Left ventricle myocardium superior (tissue), 1 donor: ENCODE measurements at places on chromosomes 4 and X. TPM values are rescaled to one million over a fixed set of nuclear protein-coding genes. Genes with fewer than 3 reads are reported as not detected.

DNA sequence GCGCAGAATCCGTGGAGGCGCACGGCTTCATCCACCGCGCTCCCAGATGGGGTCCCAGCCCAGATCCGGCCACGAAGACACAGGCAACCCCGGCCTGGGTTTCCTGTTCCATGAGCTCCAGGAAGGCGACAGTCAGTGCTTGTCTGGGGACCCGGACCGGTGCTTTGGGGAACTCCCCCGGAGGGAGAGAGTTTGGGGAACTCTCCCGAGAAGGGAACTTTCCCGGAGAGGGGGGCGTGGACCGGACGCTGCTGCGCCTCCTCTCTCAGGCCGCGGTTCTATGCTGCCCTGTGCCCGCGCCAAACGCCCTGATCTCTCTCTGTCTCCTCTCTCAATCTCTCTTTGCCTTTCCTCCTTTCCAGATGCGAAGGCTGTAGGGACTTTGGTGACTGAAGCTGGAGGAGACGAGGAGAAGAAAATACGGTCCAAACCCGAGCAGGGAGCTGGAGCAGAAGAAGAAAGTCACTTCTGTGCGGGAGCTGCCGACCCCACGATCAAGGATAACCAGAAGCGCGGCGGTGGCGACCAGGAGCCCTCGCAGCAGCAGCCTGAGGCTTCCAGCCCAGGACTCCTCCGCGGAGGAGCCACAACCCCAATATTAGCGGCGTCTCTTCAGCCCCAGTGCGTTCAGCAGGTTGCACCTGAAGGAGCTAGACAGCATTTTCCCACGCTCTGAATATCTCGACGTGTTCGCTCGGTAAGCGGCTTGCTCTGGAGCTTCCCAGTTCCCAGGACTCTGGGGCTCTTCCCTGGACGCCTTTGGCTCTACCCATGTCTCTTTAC, 47.6 kb upstream of the NKAP start:
- DNase-seq: no peak

GRCh38 chrX:22559506-22559905, 286.8 kb downstream of the CBLL2 start:
- DNase-seq: no peak

Gene ANOS1
- 5.8 TPM for total RNA-seq

Gene TBX22
- not detected for total RNA-seq

- DNase-seq: no peak
These were observed 34.3 kb downstream of the FGFRL1 start for GRCh38 chr4:1045595-1046201.

DNA sequence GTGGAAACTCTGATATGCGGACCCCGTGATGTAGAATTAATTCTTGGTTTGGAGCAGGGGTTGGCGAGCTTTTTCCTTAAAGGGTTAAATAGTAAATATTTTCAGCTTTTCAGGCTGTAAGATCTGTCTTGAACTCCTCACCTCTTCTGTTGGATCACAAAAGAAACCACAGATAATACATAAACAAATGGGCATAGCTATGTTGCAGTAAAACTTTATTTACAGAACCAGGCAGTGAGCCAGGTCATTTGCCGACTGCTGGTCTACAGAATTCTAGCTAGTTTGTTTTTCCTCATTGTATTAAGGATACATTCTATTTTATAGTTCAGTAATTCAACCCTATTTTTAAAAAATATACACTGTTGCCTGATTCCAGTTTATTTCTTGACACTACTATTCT, 116.6 kb downstream of the PAPSS1 start:
- DNase-seq: no peak

DNA sequence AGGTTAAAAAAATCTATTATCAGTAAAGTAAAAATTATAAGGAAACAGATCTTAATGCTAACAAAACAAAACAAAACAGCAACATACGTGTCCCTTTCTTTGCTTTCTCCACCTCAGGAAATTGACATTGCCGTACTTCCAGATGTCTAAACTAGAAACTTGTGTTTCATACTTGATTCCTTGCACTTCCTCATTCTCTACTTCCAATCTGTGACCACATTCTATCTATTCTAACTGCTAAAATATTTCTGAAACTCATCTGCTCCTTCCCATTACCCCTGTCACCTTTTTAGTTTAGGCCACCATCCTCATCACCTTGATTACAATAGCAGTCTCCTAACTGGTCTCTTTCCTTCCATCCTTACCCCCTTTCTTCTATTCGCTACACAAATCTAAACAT, 22.5 kb upstream of the RPA4 start:
- DNase-seq: no peak

GRCh38 chrX:9995855-9996339, 28.7 kb downstream of the CLDN34 start:
- DNase-seq: peak; percentile 89

- DNase-seq: no peak
These were observed 51.5 kb downstream of the SLC9A7 start for GRCh38 chrX:46707274-46707965.

Gene ATP10D
- total RNA-seq: 7.7 TPM

- DNase-seq: no peak
These were observed 29.4 kb downstream of the WDR13 start for GRCh38 chrX:48626401-48627298.

DNA sequence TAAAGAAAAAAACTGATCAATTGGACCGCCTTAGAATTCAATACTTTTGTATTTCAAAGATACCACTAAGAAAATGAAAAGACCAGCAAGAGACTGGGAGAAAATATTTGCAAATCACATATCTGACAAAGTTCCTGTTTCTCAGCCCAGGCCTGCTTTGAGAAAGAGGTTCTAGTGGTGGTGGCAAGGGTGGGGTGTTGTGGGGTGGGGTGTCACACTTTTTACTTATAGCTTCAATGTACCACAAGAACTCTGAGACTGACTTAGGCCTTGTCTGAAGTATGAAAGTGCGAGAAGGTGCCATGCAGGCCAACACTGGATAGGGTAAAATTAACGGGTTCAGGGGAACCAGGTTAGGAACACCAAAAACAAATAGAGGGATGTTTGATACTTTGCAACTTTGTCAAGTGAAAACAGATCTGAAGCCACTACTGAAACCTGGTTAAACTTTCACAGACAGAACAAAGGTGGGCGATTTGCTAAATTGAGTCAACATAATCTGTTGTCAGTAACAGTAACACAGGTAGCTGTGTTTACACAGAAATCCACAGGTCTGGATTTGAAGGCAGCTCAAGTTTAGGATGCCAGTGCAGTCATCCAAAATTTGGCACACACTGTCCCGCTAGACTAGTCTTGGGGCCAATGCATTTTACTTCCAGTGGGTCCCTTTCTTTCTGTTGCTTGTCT, 88.8 kb downstream of the DGKK start:
- DNase-seq: no peak

GRCh38 chrX:119684916-119685224, 8.1 kb downstream of the SEPTIN6 start:
- DNase-seq: no peak

GRCh38 chrX:55119271-55119670, 30.5 kb downstream of the PAGE2 start:
- DNase-seq: no peak

Gene HSPA4L
- 10.9 TPM for total RNA-seq

Gene MAGEB2
- not detected for total RNA-seq

GRCh38 chr4:65167719-65168118, 502.6 kb downstream of the EPHA5 start:
- DNase-seq: no peak

DNA sequence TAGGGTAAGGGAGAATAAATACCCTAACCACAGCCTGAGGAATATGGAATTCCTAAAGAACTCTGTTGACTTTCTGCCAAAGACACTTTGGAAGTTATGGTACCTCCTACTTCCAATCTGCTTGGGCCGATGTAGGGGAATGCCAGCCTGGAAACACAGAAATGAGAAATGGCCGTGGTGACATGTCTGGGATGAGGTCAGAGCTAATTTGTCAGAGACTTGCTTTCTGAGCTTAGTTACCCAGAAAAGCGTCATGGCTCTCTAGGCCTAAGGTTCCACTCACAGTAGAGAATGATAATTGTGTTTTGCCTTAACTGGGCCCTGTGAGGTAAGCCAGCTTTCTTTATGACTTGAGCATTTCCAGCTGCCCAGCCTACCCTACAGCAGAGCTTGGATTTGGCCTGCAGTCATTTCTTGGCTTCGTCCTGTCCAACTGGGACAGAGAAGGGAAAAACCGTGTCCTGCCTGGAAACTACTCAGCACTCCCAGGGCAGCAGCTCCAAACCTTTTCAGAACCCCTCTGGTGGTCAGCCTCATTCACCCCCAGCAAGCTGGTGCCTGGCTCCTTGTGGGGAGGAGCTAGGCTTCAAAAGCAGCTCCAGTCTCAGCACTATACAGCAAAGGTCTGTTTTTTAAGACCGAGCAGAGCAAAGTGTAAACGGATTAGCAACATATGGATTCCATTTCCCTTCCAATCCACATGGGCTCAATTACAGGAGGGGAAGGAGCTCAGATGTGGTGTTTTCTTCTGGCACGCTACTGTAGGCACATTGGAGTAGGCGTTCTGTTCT, 92.3 kb downstream of the RLIM start:
- DNase-seq: no peak

DNA sequence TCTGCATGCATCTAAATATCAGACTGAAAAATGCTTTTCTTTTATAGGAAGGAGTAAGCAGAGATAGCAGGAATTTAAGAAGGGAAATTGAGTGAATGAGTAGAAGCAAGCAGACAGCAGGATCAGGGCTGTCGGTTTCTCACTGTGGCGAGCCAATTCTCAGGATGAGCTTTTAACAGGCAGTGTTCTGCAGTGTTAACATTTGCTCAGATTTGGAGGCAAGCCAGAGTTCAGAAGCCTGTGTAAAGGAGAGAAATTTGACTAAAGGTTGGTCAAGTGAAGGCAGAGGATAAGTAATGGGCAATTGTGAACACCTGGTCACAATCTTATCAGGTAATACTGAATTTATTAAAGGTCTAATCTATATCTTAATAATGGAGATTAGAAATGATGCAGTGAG, 133.3 kb upstream of the MAGEB16 start:
- no peak for DNase-seq

- DNase-seq: no peak
These were observed 80.0 kb downstream of the ARSJ start for GRCh38 chr4:113899271-113900070.

Gene XKRX
- not detected for total RNA-seq

DNA sequence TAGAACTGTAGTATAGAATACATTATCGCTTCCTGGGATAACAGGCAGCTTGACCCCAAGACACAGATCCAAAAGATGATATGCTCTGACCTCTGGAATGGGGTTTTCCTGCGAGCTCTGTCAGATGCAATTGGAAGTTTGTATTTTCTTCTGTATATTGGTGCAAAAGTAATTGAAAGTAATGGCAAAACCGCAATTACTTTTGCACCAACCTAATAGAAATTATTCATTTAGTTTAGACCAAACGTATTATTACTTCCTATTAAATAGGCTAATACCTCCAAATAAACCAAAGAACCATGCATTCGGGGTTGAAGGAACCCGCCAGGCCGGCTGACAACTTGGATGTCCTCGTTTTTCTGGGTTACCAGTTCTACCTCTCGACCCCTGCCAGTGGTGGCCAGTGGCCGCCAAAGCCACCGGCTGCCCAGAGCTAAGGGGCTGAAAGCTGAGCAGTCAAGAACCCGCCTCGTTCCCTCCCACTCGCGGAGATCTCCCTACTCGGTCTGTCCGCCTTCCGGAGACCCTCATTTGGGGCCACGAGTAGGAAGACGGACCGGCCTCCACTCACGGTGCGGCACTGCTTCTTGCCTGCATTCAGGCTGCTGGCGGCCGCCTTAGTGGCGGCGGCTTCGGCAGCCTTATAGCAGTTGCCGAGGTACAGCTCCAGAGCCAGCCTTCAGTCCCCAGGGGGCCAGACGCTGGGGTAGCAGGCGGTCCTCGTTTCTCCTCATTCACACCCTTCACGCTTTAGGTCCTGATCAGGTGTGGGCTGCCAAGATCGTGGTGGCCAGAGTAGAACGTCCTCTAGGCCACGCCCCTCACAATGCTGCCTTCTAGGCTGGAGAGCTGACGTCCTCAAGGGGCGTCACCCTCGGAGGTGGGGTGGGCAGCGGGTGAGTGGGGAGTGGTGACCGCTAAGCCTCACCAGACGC, 121.9 kb downstream of the RBMX2 start:
- DNase-seq: peak; percentile 56

- no peak for DNase-seq
These were observed 1447.0 kb downstream of the C4orf33 start for GRCh38 chr4:130542953-130543352.

- no peak for DNase-seq
These were observed 729 bp downstream of the CXCL11 start for GRCh38 chr4:76035141-76035540.

Gene SMR3B
- total RNA-seq: not detected

DNA sequence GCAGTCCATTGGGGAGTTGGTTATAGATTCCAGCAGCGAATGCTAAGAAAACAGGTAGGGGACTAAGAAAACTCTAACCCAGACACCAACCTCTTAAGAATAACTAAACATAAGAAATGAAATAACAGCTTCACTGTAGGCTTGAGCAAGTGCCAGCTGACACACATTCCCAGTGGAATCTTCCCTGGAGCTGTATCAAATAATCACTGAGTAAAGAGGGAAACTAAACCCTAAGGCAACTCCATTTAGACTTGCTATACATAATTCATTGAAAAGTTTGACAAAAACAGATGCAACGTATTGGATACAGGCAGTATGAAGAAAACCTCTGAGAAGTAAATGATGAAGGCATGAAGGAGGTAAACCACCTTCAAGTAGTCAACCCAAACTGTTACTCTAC, 293.5 kb downstream of the OPHN1 start:
- DNase-seq: no peak

DNA sequence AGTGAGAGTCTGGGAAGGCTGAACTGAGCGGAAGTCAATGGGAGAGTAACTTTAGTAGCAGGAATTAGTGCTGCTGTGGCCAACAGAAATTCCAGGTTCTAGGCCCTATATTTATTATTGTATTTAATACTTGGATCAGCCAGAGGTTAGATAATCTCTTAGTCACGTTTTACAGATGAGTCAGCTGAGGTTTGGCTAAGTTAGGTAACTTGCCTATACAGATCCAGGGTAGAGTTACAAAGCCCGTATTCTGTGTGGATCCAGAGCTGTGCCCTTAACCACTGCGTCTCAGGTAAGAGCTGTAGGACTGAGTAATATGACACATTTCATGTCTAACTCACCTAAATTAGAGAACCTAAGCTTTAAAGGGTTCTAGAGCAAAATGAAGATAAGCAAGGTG, 20.5 kb downstream of the PSMD10 start:
- no peak for DNase-seq

Gene PAPSS1
- 9.6 TPM for total RNA-seq

- DNase-seq: no peak
These were observed 36.2 kb upstream of the NDNF start for GRCh38 chr4:121108557-121108956.
